ENCODE measurements at places on chromosomes 5 and 9.

DNA sequence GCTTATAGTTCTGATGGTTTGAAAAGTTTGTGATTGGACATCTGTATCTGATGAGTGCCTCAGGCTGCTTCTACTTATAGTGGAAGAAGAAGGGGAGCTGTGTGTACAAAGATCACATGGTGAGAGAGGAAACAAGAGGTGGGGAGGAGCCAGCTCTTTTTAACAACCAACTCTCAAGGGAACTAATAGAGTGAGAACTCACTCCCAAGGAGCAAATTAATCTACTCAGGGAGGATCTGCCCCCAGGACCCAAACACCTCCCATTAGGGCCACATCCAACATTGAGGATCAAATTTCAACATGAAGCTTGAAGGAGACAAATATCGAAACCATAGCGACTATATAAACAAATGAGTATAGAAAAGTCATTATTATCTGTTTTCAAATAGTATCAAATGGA lies 64.7 kb upstream of the PRLR start:
- no peaks in the 10 kb centered on the region for H3K36me3 ChIP-seq
- H3K27me3 ChIP-seq: no peaks in the 10 kb centered on the region
- no peak for DNase-seq
- H3K4me1 ChIP-seq: no peaks in the 10 kb centered on the region
- no peak overlapping the region for H3K27ac ChIP-seq
- H3K4me3 ChIP-seq: no peak overlapping the region

DNA sequence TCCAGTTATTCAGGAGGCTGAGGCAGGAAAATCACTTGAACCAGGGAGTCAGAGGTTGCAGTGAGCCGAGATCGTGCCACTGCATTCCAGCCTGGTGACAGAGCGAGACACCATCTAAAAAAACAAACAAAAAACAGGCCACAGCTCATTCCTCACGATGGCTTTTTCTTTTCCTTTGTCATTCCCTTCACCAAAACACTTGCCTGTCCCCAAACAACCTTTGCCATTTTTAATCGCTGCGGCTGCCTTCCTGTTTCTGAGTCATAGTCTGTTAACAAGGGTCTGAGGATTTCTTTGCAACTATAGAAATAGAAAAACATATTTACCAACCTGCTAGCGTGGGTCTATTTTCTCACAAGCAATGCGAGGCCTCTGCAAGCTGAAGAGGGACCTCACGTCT lies 123.0 kb upstream of the FSTL4 start:
- no peaks in the 10 kb centered on the region for H3K36me3 ChIP-seq
- no peaks in the 10 kb centered on the region for H3K27me3 ChIP-seq
- H3K4me3 ChIP-seq: no peak overlapping the region

- peaks cover 28% of the 10 kb centered on the region for H3K4me1 ChIP-seq
- no peak overlapping the region for H3K4me3 ChIP-seq
- no peaks in the 10 kb centered on the region for H3K27me3 ChIP-seq
- H3K27ac ChIP-seq: no peak overlapping the region
- DNase-seq: no peak
- peaks cover 65% of the 10 kb centered on the region for H3K36me3 ChIP-seq
These were observed 10.4 kb downstream of the FPGS start for GRCh38 chr9:127812936-127813675.

DNA sequence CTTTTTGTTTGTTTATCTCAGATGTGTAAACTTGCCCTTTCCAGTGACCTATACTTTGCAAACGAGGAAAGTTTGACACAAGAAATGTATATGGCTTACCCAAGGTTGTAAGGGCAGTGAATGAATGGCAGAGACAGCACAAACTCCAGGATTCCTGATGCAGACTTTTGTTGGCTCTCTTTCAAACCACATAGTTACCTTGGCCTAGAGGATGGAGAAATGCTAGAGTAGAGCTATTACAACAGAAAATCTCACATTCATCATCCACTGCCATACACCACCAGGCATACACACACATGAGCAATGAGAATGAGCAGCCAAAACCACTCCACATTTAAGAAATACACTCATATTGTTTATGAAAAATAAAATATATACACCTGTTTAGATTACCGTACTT lies 387.0 kb downstream of the TLR4 start:
- no peak overlapping the region for H3K4me3 ChIP-seq
- DNase-seq: no peak
- H3K27me3 ChIP-seq: no peaks in the 10 kb centered on the region
- H3K36me3 ChIP-seq: no peaks in the 10 kb centered on the region

- H3K4me1 ChIP-seq: no peaks in the 10 kb centered on the region
- no peaks in the 10 kb centered on the region for H3K36me3 ChIP-seq
- DNase-seq: peak; percentile 75
- H3K27me3 ChIP-seq: no peaks in the 10 kb centered on the region
- no peak overlapping the region for H3K4me3 ChIP-seq
- H3K27ac ChIP-seq: no peak overlapping the region
These were observed 29.8 kb upstream of the HMCN2 start for GRCh38 chr9:130235558-130236435.

GRCh38 chr5:135211083-135211790 lies 177.2 kb upstream of the PITX1 start:
- peak; percentile 50 for DNase-seq
- no peaks in the 10 kb centered on the region for H3K27me3 ChIP-seq
- no peak overlapping the region for H3K27ac ChIP-seq
- H3K4me1 ChIP-seq: no peaks in the 10 kb centered on the region
- no peak overlapping the region for H3K4me3 ChIP-seq
